ENCODE measurements at places on chromosomes 16 and 17. TPM values are rescaled to one million over a fixed set of nuclear protein-coding genes. Genes with fewer than 3 reads are reported as not detected.

DNA sequence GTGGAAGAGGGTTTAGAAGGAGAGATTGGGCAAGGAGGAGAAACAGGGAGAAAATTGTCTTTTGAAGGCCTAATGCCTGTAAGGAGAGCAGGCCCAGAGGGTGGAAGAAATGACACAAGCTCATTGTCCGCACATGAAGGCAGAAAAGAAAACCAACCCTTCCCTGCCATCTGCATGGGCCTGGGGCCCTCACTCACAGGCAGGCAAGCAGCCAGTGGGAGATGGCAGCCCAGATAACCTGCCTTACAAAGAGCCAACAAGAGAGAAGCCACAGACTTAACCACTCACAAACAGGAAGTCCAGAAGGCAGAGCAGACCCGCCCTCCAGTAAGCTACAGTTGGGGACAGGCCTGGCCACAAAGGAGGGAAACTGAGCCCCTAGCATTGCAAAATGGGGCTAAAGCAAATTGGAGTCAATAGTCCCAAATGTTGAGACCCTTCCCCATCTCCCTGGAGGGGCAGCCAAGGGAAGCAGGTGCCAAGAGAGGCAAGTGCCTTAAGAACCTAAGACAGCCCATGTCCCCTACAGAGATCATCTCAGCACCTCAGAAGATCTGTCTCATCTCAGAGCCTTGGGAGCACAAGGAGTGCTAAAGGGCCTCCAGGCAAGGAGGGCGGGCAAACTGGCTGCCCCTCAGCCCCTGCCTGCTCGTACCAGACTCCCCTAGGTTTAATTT is 7.3 kb upstream of the TSPOAP1 start:
- H3K4me3 ChIP-seq = peak overlapping the region; percentile 100
- no peaks in the 10 kb centered on the region for H3K27me3 ChIP-seq

- no peak overlapping the region for H3K4me3 ChIP-seq
- no peaks in the 10 kb centered on the region for H3K27me3 ChIP-seq
- H3K27ac ChIP-seq = no peak overlapping the region
- DNase-seq = no peak
- H3K36me3 ChIP-seq = no peaks in the 10 kb centered on the region
- H3K4me1 ChIP-seq = no peaks in the 10 kb centered on the region
Measured at GRCh38 chr16:46914556-46915201, 30.5 kb downstream of the GPT2 start.

DNA sequence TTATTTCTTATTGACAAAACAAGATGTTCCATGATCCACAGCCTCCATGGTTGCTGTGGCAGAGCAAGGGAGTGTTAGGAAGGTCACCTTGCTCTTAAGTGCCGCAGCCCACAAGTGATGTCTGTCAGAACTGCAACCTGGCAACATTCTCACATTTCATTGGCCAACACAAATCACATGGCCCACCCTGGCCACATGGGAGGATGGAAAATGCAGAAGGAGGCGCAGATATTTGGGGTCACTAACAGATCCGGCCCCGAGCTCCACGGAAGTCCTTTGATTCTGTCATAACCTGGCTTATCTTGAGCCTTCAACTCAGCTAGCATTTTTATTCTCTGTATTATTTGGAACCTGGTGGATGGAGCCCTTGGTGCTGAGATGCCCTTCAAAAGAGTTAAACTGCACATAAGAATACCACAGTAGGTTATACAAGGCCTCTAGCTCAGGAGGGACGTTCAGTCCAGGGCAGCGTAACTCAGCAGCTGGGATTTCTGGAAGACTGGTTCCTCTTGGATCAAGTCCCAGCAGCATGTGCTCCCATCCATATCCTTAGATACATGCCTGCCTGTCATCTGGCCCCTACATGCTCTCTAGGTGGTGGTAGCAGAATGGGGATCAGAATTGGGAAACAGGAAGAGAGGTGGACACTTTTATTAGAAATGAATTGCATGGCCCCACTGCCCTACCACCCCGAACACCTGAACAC is 508.1 kb downstream of the HAPSTR1 start:
- no peaks in the 10 kb centered on the region for H3K36me3 ChIP-seq
- H3K27ac ChIP-seq = no peak overlapping the region
- no peaks in the 10 kb centered on the region for H3K27me3 ChIP-seq
- H3K4me1 ChIP-seq = no peaks in the 10 kb centered on the region
- no peak for DNase-seq
- H3K4me3 ChIP-seq = no peak overlapping the region

Gene SYT17
- 1.6 TPM for total RNA-seq

Gene RAD51C
- 24.3 TPM for total RNA-seq
